ENCODE measurements at places on chromosomes 1 and 21.
A peak's percentile ranks its signal among the peaks of the same experiment; 100 is the strongest.

DNA sequence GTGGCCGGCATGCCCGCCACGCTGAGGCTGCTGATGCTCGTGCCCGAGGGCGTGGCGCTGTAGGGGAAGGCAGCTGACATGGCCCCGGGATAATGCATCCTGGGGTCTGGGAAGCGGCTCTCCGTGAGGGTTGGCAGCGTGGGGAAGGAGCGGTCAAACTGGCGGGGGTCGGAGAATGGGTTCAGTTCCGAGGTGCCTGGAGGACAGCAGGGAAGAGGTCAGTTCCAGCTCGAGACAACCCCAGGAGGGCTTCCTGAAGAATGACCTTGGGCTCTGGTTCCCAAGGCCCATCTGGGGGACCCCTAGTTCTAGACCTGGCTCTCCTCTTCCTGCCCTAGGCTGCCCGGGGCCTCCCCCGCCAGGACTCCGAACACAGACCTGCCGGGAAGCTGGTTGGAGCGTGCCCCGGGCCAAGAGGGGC, 27.6 kb downstream of the RUNX3 start:
- DNase-seq: no peak

DNA sequence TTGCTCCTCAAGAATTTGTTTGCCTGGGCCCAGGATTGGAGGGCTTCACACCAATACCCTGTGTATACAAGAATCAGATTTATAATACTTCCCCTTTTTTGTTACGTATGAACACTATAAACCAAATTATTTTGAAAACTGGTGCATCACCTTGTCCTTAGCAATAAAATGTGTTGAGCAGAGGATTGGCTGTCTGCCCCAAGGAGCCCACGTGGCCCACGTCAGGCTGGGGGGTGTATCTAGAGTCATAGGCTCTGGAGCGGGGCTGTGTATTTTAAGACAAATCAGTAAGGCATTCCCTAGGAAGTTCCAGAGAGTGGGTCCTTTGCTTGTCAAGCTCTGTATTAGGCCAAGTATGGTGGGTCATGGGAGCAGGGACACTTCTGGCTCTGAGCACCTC, 2.0 kb upstream of the ST3GAL3 start:
- no peak for DNase-seq

- DNase-seq: no peak
Observed at GRCh38 chr1:50858761-50859160, 101.3 kb downstream of the FAF1 start.

DNA sequence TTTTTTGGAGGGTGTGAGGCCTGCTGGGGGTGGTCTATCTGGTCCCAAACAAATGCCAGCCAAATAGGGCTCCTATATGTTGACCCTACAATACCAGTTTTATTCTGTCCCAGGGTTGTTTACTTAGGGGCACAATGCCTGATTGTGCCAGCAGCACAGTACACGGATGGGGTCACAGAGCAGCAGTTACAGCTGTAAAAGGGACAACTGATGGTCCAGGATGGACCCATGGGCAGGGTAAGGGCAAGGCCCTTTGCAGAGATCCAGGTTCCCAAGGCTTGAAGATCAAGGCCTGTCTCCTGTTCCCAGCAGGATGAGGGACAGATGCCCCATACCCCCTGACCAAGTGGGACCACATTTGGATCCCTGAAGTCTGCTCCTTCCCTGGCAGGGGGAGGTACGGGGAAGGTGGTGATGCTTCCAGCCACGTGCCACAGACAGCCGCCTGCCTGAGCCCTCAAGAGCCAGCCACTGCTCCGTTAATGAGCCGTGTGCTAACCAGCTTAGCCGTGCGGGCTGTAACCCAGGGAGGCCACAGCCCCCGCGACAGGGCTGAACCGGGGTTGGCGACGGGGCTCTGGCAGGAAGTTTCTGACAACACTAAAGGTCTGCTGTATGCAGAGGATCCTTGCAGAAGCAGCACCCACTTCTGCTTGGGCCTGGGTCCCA, 18.2 kb downstream of the SLC6A9 start:
- DNase-seq: no peak

DNA sequence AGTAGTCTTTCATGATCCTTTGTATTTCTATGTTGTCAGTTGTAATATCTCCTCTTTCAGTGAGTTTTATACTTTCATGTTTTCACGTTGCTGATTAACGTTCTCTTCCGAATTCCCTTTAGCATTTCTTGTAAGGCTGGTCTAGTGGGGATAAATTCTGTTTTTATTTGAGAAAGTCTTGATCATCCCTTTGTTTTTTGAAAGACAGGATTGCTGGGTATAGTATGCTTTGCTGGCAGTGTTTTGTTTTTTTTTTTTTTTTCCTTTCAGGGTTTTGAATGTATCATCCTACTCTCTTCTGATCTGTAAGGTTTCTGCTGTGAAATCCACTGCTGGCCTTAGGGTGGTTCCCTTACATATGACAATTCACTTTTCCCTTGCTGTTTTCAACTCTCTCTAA, 74.4 kb downstream of the SCMH1 start:
- no peak for DNase-seq

DNA sequence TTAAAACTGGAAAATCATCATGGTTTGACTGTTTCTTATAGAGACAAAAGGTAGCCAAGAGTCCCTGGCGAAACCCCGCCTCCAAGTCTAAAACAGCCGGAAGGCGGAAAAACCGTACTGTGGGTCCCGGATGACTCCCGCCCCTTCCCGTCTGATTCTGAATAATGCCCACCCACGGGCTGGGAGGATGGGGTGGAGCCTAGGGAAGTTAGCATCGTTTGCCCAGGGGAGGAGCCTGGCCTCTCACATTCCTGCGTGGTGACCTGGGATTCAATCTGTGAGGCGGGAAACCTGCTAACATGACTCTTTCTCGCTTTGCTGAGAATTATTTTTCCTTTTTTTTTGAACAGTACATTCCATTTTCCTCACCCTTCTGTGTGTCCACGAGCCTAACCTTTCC, 124.9 kb downstream of the KCNK1 start:
- DNase-seq: no peak

GRCh38 chr1:7596126-7596965, 174.8 kb upstream of the VAMP3 start:
- DNase-seq: no peak

DNA sequence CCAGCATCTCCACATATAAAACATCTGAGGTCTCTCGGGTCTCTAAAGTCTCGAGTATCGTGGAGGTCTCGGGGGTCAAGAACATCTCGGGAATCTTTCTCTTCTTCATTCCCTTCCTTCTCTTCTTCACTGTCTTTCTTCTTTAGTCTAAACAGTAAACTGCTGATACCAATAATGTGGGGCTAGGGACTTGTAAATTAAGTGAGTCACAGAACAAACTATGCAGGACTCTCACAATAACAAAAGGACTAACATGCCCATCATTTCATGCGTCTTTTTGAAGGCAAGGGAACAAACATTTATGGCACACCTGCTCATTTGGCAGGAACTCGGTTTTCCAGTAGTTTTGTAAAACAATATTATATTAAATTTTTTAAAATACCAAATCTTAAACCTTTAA, 32.4 kb downstream of the PRPF38A start:
- no peak for DNase-seq

DNA sequence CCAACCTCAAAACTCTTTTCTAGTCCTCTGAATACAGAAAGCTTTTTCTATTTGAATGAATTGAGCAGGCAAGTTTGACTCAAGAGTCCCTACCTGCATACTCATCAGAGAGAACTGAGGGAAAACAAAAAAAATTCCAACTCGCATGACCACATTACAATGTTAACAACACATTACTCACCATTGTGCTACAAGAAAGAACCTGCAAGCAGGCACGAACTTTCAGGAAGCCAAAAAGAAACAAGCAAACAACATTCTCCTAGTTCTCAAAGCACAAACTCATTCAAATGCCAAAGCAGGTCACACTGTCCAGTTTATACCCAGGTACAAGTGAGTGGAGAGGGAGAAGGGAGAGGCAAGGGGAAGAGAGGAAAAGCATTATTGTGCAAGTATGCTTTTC, 14.6 kb downstream of the OTUD7B start:
- DNase-seq: no peak

GRCh38 chr1:64107118-64107519, 96.3 kb upstream of the UBE2U start:
- DNase-seq: no peak

DNA sequence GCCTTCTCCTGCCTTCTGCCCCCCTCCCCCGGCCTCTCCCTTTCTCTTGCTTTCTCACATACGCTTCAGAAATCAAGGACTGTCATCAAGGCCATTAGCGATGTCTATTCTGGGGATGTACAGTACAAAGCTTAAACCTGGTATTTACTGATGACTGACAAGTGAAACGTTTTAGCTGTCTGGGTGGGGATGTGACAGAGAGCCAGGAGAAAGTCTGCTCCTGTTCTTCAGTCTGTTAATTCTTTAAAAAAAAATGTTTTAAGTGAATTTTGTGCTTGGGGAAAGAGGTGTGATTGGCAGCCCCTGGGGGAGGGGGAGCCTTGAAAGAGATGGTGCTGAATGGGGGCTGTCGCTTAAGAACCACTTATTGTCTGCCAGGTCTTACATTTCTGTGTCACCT, 283.0 kb upstream of the PLXNA2 start:
- DNase-seq: no peak

- no peak for DNase-seq
Observed at GRCh38 chr1:15180945-15181523, 27.5 kb downstream of the TMEM51 start.

- peak; percentile 48 for DNase-seq
Observed at GRCh38 chr1:39258146-39258924, 53.8 kb downstream of the MACF1 start.

DNA sequence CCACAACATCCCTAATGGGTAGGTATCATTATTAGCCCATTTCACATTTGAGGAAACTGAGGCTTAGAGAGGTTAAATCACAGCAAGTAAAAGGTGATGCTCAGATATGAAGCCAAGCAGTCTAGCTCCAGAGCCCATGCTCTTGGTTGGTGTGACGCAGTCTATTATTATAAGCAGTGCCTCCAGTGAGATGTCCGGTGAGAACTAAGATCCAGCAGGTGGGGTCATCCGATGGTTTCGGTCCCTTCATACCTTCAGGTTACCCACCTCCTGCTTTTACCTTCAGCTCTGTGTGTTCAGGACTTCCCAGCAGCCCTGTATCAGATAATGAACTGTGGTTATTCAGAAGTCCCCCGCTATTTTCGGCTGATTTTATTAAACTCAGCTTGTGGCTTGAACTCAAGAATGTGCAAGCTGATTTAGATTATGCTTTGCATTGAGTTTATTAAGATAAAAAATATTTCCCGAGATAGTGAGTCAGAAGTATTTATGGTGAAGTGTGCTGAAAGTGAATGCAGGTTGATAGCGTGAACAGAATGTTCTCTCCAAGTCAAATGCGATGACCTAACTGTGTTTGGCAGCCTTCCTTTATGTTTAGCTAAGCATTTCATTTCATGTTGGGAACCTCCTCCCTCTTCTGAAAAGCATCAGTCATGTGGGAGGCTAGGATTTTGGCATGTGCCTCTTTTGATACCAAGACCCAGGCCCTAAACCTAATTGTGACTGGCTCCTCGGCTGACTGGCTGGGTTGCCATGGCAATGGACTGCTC, 160.9 kb upstream of the UBE2U start:
- no peak for DNase-seq

DNA sequence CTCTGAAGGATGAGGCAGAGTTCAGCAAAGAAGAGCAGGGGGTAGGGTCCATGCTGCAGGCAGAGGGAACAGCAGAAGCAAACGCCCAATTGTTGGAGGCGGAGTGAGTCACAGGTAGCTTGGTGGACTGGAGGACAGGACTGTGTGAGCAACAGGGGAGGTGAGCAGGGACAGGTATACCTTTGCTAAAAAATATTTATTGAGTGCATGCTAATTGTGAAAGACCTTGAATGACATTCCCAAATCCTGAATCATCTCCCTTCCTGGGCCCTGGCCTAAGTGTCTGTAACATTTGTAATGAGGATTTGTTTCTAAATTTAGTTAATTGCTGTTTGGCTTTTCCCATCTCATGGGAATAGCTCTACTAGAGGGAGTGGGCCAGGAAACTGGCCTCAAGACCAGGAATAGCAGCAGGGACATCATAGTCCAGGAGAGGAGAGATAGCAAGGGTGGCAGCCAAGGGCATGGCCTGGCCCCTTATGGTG, 123.7 kb downstream of the FOXD2 start:
- DNase-seq: no peak

DNA sequence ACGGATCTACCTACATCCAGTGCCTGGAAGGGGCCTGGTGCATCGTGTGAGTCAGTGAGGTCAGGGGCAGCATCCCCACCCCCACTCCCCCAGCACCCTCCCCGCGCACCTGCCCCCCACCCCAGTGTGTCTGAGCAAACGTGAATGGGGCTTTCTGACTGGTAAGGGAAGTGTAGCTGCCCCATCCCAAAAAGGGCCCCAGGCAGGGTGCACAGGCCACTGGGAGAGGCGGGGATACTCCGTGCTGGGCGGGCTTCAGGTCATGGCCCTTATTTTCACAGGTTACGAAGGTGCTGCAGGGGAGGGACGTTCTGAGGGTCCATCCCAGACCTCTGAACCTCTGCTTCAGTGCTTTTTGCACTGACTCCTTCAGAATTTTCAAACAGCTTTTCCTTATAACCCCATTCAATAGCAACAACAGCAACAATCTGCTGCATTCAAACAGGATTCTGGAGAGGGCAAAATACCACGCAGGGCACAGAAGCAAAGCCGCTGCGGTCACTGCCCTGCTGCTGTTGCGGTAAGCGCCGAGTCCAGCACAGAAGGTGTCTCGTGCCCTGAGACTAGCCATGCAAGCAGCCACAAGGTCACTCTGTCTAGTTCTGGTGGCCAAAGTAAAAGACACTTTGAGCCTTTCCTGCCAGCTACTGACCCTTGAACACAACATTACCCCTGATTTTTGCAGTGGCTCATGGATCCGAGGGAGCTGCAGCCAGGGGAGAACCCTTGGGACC, 10.3 kb downstream of the TTC34 start:
- no peak for DNase-seq

GRCh38 chr21:24076179-24076578, 1531.1 kb downstream of the MRPL39 start:
- no peak for DNase-seq

DNA sequence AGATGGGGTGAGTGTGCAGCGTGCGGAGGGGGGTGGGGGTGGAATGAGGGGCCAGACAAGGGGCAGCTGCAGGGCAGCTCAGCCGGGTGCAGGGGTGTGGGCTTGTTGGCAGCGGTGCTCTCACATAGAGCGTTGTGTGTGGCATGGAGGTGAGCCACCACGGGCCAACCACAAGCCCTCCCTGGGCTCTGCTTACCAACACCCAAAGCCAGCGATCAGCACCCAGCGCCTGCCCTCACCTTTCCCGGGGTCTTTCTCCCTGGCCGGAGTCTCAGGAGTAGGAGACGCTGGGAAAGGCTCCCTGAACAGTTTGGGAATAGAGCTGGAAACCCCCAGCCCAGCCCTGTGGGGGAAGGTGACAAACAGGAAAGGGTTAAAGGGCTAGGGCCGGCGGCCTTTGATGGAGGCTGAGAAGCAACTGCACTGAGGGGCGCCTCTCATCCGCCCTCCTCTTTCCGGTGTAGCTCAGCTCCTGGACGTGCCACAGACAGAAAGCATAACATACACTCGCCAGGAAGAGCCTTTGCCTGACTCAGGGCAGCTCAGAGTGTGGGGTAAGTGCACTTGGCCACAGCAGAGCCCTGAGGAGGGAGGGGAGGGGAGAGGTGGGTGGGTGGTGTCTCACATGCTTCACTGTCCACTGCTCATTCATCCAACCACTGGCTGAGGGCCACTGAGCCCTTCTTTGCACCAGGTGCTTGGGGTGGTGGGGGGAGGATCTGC, 577 bp downstream of the IKBKE start:
- peak; percentile 45 for DNase-seq

GRCh38 chr1:78950826-78951225, 55.7 kb downstream of the ADGRL4 start:
- DNase-seq: no peak
